ENCODE measurements at places on chromosomes 2 and 18.

DNA sequence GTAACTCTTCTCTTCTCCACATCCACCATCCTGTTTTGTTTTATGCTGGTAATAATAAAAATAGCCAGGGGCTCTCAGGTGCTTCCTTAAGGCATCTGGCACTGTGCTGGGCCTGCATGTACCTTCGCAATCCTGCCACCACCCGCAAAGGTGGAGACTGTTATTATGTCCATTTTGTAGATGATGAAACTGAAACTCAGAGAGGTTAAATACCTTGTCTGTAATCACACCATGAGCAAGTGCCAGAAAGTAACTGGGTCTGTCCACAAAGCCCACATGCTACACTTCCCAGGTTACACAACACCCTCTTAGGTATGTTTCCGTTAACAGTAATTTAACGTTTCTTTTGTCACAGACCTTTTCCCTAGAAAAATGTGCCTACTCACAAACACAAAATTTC lies 27.0 kb downstream of the NRP2 start:
- DNase-seq, result no peak

DNA sequence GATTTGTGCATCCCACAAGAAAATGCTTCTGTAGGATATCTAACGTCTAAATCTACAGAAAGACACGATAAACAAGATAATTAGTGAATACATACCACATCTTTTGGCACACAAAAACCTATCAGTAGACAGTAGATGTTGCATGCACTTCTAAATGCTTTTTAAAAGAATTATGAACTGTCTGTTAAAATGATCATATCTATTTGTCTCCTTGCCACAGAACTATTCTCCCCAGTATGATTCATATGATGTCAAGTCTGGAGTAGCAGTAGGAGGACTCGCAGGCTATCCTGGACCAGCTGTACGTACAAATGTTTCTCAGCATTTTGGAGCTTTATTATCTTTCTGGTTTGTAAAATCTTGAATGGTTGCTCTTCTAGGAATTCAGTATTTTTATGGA lies 12.7 kb downstream of the COL3A1 start:
- no peak for DNase-seq

GRCh38 chr18:22830511-22830910 lies 102.6 kb upstream of the RBBP8 start:
- no peak for DNase-seq

DNA sequence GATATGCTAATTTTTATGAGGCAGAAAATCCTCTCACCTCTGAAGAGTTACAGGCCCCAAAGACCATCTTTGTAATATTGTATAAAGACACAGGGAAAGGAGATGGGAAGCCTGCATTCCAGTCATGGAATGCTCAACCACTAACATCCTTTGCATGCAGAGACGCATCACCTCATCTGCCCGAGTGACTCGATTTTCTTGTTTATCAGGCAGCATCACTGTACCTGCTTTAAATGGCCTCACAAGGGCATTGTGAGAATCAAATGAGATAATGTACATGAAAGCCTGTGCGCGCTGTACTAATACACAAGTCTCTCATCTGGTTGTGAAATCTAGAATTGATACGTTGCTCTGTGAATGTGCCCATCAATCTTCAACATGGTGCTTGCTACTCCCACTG lies 10.2 kb upstream of the TMEM247 start:
- DNase-seq, result no peak

- DNase-seq, result peak; percentile 32
Observed at GRCh38 chr2:44291281-44292248, 16.3 kb downstream of the SLC3A1 start.

GRCh38 chr18:7089369-7089768 lies 28.2 kb downstream of the LAMA1 start:
- DNase-seq, result no peak

DNA sequence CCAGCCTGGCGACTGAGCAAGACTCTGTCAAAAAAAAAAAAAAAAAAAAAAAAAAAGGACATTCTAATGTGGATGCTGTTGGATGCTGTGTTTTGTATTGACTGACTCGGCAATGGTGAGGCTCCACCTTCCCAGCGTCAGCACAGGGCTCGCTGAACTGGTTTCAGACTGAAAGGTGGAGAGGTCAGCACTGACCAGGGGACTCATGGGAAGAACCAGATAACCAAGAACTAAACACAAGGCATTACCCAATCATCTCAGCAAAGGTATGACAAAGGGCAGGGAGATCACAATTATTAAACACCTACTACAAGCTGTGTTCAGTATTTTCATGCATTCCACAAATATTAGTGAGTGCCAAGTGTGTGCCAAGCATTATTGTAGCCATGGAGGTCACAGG lies 103.2 kb downstream of the LRATD1 start:
- DNase-seq, result no peak

GRCh38 chr2:207110310-207110709 lies 55.4 kb downstream of the KLF7 start:
- no peak for DNase-seq

GRCh38 chr18:45551142-45551815 lies 64.0 kb upstream of the SLC14A2 start:
- DNase-seq, result peak; percentile 32

GRCh38 chr18:23321996-23322395 lies 131.1 kb upstream of the RIOK3 start:
- no peak for DNase-seq

DNA sequence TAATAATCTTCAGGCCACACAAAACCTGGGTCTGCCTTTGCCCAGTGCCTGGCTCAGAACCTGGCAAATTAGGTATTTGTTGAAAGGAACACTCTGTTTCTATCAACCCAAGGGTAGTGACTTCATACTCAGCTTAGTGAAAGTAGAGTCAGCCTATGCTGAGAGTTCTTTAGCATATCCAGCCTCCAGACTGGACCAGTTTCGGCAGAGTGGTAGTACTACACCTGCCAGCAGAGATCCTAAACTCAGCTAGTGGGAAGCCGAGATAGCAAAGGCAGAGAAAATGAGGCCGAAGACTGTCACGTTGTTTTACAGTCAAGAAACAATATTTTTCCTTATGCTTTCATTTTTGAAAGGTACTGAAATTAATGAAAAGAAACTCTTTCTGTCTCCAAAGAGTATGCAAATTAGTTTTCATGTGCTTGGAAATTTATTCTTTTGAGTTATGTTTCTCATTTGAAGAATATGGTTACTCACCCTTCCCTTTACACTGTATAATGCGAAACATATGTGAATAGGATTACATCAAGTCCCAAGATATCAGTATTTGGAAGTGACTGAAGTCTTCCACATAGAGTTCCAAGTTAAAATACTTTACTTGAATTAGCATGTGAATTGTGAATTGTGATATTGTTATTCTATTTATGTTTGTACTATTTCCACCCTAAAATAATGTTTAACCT lies 52.2 kb upstream of the UGP2 start:
- DNase-seq, result no peak

- DNase-seq, result peak; percentile 53
Observed at GRCh38 chr18:23703057-23703986, 14.1 kb downstream of the LAMA3 start.

DNA sequence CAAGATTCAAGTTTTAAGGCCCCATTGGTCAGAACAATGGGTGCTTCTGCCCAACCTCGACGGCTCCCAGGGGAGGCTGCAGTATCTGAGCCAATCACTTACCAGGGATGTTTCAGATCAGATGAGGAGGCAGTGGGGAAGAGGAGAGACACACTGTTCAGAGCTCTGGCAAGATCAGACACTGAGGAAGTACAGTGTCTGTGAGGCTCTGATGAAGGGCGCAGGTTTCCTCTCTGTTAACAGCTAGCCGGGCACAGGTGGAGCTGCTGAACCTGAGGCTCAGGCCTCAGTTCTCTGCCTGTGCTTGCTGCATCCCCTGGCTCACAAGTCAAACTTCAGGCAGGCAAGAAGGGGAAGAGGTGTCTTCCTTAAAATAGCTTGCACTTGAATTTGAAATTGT lies 69.7 kb downstream of the TPO start:
- no peak for DNase-seq

DNA sequence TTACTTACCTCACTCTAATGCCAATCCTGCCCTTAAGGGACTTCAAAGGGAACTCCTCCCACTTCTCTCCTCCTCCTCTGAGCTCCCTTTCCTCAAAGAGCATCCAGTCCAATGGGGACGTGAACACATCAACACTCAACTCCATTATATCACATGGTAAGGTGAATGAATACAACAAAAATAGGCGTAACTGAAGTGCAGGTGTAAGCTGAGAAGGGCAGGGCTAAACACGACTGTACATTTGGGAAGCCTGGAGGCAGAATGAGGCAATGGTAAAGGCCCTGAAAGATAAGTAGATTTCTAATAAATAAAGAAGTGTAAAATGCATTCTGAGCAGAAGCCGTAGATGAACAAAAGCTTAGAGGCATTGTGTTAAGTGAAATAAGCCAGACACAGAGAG lies 226.1 kb upstream of the TRIB2 start:
- no peak for DNase-seq

DNA sequence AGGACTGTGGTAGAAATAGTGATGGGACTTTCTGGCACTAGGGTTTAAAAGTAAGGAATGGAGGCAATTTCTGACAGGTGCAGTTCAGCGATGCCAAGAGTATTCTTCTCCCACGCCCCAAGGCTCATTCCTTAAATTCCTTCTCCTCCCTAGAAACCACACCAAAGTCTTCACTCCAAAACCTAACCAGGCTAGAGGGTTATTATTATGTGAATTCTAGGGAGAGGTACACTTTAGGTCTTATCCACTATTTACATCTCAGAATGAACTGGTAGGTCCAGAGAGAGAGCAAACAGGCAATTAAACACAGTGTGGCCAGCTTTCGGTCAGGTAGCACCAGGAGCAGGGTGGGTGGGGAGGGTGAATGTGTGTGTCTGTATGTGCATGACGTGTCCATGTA lies 11.4 kb downstream of the IL1F10 start:
- DNase-seq, result no peak

DNA sequence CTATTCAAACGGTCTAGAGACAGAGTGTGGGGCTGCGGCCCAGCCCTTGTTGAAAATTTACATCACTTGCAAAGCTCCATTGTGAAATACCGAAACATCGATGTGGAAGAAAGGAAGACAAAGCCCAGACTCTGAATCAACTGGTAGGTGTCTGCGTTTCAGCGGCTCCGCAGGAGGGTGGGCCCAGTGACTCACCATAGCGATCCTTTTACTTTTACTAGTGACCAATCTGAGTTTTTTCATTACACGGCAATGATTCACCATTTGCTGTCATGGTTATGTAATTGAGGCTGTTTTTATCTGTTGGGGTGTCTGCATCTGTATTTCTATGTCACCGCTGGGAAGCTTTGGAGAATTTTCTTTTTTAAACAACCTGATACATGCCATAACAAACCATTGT lies 66.6 kb upstream of the ODC1 start:
- DNase-seq, result no peak

- no peak for DNase-seq
Observed at GRCh38 chr2:188916736-188917135, 57.4 kb upstream of the COL3A1 start.

DNA sequence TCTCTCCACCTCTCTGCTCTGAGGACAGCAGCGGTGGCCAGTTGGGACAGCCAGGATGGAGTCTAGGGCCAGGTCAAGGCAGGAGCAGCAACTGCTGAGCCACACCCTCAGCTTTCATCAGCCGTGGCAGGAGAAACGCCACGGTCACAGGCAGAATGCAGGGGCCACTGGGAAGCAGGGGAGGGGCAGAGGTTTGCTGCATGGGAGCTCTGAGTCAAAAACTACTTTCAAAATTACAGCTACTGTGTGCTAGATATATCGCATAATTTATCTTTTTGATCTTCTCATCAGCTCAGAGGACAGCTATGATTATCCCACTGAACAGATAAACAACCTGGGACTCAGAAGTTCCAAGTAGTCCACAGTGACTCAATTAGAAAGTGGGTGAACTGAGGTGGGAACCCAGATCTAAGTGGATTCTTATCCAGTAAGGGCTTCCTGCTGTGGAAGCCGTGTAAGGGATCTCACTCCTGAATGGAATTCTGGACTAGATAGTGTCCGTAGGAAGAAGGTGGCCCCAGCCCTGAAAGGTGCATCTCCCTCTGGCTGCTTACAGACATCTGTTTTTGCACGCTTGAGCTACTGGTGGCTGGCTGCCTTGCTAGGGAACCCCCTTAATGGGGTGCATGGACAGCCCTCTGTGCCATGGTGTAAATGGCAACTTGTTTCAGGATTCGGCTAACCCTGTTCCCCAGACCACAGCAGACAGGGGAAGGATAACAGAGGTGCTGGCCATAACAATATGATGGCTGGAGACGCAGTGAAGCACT lies 194.6 kb upstream of the SMAD2 start:
- DNase-seq, result no peak

DNA sequence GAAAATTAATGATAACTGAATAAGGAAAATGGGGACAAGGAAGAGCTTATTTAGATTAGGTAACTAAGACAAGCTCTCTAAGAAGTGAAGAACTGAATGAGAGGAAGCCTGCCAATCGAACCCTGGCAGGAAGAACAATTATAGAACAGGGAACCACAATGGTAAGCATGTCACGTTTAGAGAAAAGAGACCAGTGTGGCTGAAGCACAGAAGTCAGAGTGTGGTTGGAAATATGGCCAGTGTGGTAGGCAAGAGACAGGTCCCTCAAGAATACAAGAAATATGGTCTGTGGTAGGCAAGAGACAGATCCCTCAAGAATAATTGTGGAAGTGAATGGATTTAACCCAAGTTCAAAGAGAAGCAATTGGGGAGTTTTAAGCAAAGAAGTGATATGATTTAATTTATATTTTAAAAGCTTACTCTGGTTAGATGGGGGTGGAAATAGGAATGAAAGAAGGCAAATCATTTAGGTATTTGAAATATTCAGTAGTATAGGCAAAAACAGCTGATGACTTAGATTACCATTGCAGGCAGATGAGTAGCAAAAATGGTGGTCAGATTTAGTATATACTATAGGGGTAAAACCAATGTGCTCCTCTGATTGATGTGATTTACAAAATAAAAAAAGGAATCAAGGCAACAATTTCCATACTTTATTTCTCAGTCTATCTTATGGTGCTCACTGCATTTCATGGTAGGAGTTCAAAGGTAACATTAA lies 38.8 kb upstream of the ERMN start:
- no peak for DNase-seq

GRCh38 chr2:222743251-222743812 lies 71.9 kb downstream of the MOGAT1 start:
- DNase-seq, result no peak

DNA sequence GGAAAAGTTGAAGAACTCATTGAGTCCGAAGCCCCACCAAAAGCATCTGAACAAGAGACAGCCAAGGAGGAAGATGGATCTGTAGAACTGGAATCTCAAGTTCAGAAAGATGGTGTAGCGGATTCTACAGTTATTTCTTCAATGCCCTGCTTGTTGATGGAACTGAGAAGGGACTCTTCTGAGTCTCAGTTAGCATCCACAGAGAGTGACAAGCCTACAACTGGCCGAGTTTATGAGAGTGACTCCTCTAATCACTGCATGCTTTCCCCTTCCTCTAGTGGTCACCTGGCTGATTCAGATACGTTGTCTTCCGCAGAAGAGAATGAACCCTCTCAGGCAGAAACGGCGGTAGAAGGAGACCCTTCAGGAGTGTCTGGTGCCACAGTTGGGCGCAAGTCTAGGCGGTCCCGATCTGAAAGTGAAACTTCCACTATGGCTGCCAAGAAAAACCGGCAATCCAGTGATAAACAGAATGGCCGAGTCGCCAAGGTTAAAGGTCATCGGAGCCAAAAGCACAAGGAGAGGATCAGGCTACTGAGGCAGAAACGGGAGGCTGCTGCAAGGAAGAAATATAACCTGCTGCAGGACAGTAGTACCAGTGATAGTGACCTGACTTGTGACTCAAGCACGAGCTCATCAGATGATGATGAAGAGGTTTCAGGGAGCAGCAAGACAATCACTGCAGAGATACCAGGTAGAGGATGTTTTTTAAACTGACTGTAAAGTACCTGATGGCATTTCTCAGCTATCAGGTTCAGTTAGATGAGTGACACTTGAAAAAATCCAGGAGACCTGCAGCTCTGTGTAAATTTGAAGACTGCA lies 111.9 kb downstream of the HAUS1 start:
- no peak for DNase-seq

GRCh38 chr2:230312638-230313037 lies 14.4 kb upstream of the SP140L start:
- DNase-seq, result no peak
